ENCODE measurements at places on chromosomes 4 and X.
A peak's percentile ranks its signal among the peaks of the same experiment; 100 is the strongest.

DNA sequence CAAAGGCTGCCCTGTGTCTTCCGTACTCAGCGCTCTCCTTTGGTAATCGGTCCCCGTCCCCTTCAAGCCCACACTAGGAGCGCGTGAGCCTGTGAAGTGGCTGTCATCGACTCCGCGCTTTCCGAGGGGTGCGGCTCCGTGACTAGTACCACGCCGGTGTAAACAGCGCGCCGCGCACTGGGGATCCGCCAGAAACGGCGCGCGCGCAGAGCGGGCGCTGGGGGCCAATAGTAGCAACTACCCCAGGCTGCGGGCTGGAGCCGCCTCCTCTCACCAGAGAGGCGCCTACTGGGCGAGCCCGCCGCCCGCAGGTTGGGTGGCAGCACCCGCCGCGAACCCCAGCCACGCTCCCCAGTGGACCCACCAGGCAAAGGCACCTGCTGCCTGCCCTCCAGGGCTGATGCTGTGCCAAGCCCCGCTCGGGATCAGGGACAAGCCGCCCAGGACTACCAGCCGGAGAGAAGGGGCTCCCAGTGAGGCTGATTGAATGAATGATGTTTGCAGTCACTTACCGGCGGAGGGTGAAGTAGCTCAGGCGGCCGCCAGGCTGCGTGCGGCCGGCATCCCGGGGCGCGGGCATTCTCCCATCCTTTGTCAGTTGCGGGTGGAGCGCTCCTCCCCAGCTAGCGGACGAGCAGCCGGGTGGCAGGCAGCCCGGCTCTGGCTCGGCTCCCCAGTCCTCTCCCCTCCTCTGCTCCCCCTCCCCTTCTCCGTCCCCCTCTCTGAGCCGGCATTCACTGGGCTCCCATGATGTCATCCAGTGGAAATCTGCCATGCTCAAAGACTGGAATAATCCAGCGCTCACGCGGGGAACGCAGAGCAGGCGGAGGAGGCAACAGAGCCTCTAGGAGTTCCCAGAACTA lies 370.3 kb upstream of the SMIM31 start:
- DNase-seq = peak; percentile 3
- H3K27ac ChIP-seq = no peak overlapping the region
- H3K27me3 ChIP-seq = no peaks in the 10 kb centered on the region
- H3K4me3 ChIP-seq = peak overlapping the region; percentile 72
- no peaks in the 10 kb centered on the region for H3K36me3 ChIP-seq
- H3K4me1 ChIP-seq = peaks cover 6% of the 10 kb centered on the region

DNA sequence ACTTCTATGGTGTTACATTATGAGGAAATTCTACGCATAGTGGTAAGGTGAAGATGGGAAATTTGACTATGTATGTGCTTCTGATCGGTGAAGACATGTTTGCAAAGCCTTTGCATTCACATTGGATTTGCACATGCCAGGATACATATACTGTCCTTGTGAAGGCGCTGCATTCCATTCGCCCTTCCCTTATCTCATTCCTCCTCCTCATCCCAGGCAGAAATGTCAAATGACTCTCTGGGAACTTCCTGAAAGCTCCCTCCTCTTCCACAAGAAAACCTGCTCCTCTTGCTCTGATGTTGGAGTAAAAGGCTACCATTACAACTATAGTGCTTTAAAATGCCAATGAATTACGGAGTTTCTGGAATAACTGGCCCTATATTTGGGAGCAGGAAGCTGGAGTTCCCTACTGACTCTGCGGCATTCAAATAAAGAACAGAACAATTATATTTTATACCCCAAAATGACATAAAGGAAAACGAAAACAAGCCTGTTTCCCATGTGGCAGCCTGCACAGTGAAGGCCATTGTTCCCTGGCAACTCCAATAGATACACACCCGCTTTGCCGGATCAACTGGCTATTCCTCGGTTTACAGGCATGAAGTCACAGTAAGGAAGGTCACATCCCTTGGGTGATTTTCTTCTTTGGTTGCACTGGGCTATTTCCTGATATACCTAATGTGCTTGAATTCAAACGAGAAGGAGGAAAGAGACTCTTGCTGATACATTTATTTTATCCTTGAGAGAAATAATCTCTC lies 84.5 kb downstream of the AREG start:
- no peak overlapping the region for H3K27ac ChIP-seq
- H3K4me1 ChIP-seq = no peaks in the 10 kb centered on the region
- no peaks in the 10 kb centered on the region for H3K27me3 ChIP-seq
- no peak overlapping the region for H3K4me3 ChIP-seq
- no peak for DNase-seq

- H3K27ac ChIP-seq = no peak overlapping the region
- H3K27me3 ChIP-seq = no peaks in the 10 kb centered on the region
- H3K36me3 ChIP-seq = no peaks in the 10 kb centered on the region
- H3K4me1 ChIP-seq = no peaks in the 10 kb centered on the region
- no peak overlapping the region for H3K4me3 ChIP-seq
- no peak for DNase-seq
These were observed 25.3 kb upstream of the KCNIP4 start for GRCh38 chr4:21973850-21974249.

DNA sequence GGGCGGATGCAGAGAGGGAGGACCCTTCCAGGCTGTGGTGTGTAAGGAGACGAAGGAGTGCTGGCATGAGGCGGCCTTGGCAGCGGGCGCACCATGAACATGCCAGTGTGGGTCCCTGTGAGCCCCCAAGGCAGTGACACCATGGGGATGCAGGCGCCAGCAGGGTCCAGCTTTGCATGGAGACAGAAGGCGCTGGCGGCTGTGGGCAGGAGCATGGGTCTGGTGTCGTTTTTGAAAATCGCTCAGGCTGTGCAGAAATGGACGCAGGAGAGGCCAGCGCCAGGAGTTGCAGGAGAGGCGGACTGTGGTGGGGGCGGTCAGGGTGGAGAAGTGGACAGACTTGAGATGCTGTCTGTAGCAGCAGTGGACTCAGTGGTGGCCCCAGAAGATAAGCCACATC lies 56.1 kb downstream of the PCGF3 start:
- no peak overlapping the region for H3K4me3 ChIP-seq
- peaks cover 25% of the 10 kb centered on the region for H3K4me1 ChIP-seq
- H3K36me3 ChIP-seq = peaks cover 72% of the 10 kb centered on the region

- peaks cover 97% of the 10 kb centered on the region for H3K36me3 ChIP-seq
- peaks cover 4% of the 10 kb centered on the region for H3K4me1 ChIP-seq
- no peak overlapping the region for H3K27ac ChIP-seq
- H3K27me3 ChIP-seq = no peaks in the 10 kb centered on the region
These were observed 114.6 kb upstream of the CBR4 start for GRCh38 chr4:169124661-169125060.

DNA sequence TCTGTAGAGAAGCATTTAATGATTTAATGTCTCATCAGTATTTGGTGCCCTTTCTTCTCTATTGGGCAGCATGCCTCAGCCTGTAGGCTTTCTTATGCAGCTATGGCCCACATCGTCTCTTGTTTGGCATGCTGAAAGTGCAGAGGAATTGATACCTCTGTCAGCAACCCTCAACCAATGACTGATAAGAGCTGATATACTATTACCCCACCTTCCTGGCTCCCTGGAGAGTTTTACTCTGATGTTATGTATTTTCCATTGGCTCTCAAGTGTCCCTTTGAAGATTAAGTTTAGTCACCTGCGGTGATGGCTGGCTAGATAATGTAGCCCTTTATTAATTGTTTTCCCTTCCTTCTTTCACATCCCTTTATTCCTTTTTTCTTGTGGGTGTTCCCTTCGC lies 41.2 kb upstream of the PDHA2 start:
- no peak overlapping the region for H3K27ac ChIP-seq
- no peaks in the 10 kb centered on the region for H3K4me1 ChIP-seq
- H3K4me3 ChIP-seq = no peak overlapping the region
- no peak for DNase-seq
- no peaks in the 10 kb centered on the region for H3K36me3 ChIP-seq
- H3K27me3 ChIP-seq = no peaks in the 10 kb centered on the region

GRCh38 chr4:123976285-123976684 lies 579.7 kb downstream of the SPRY1 start:
- H3K4me3 ChIP-seq = no peak overlapping the region
- no peak overlapping the region for H3K27ac ChIP-seq
- H3K36me3 ChIP-seq = no peaks in the 10 kb centered on the region
- DNase-seq = peak; percentile 21

GRCh38 chr4:139243448-139244365 lies 36.3 kb downstream of the MGARP start:
- H3K36me3 ChIP-seq = no peaks in the 10 kb centered on the region
- peak overlapping the region; percentile 80 for H3K27ac ChIP-seq
- peaks cover 18% of the 10 kb centered on the region for H3K4me1 ChIP-seq
- DNase-seq = peak; percentile 88
- H3K4me3 ChIP-seq = no peak overlapping the region
- no peaks in the 10 kb centered on the region for H3K27me3 ChIP-seq

GRCh38 chr4:43243433-43244116 lies 351.1 kb downstream of the GRXCR1 start:
- no peak for DNase-seq
- H3K27ac ChIP-seq = no peak overlapping the region
- H3K36me3 ChIP-seq = no peaks in the 10 kb centered on the region
- no peak overlapping the region for H3K4me3 ChIP-seq

Data from mesenchymal stem cell (in vitro differentiated cells and primary cell).